GM23338 (cell line): ENCODE measurements at places on chromosomes 5 and 9.

DNA sequence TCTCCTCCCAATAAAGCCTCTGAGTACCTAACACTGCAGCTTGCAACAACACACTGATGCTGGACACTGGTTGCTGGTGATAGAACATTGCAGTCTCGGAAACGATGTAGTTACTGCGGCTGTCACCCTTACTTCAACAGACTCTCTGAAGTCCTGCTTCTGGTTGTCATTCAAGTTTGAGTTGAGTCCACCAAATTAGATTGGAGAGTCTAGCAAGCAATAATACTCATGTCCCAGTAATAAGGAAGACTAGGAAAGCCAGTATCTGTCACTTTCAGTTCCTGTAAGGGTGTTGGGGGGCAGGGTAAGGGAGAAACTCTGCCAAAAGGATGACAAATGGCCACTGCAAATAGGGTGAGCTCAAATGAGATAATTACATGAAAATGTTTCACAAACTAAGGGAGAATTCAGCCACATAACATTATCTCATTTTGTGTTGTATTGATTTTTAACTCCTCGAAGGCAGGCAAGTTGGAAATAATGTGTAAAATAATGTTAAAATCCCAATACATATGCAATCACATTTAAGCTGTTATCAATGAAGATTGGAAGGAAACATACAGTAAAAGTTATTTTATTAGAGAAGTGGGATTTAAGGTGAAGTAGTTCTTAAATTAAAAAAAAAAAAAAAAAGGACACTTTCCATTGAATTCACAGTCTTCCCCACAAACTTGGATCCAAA is 849 bp upstream of the IFT74 start:
- DNase-seq, result no peak

DNA sequence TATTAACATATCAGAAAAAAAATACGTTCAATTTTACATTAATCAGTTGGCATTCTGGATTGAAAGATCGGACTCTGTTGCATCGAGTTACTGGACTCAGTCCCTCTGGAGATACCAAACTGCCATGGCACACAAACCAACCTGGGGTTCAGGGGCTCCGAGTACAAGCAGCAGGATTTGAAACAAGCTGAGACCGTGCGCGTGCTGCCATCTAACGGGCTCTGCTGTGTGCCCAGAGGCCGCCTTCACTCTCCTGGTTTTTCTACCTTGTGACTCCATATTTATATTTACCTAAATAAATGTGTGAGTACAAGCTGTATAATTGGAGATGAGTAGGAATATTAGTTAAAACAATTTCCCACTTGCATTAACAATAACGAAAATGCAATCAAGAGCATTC is 48.2 kb downstream of the ANXA1 start:
- peak; percentile 57 for DNase-seq

GRCh38 chr5:65305913-65306312 is 175.8 kb downstream of the ADAMTS6 start:
- no peak for DNase-seq

- peak; percentile 49 for DNase-seq
Observed at GRCh38 chr5:104734046-104734445, 1171.5 kb upstream of the NUDT12 start.

- no peak for DNase-seq
Observed at GRCh38 chr9:136463578-136463977, 19.3 kb downstream of the SEC16A start.

DNA sequence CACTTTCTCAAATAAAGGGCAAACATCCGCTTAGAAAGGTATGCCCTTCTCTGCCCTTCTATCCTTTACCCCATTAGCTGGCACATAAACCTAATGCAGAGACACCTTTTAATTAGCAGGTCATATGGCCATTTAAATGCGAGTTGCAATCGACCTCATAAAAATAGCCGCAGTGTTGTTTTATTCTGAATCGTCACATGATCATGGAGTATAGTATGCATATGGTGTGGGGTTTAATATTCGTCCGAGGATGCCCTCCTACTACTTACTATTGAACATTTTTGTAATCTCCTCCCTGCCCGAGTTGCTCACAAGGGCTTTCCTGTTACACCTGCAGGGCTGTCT is 72.0 kb downstream of the PIK3R1 start:
- no peak for DNase-seq

- DNase-seq, result peak; percentile 21
Observed at GRCh38 chr9:14097215-14097614, 216.7 kb downstream of the NFIB start.
